ENCODE measurements at places on chromosomes 13 and 19.

DNA sequence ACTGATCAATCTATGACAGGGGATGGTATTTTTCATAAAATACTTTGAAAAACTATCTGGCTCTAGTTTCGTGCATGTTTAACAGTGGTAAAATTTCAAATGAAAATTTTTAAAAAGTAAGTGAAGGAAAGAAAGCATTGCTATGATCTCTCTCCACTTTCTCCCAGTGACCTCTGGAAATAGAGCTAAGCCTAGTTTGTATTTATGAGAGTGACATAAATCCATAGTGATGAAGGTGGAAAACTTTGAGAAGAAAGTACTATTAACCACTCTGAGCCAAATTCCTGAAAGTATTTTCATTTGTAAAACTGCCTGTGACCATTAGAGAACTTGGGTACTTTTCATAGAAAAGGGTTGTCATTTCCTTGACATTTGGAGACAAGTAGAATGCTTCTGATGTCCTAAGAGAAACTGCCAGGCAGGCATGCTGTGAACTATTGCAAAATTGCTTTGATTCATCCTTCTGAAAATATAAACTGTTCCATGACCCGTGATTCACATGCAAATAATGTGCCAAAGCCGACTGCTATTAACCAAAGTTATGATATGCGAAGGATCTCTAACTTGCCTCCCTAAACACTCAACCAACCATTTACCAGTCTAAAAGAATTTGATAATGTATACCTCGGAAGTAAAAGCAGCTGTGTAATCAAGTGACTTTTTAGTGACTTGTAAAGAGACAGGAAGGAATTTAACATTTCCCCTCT is 133.2 kb downstream of the VWA8 start:
- DNase-seq, result no peak

GRCh38 chr13:73090823-73091187 is 32.0 kb downstream of the KLF5 start:
- DNase-seq, result no peak

DNA sequence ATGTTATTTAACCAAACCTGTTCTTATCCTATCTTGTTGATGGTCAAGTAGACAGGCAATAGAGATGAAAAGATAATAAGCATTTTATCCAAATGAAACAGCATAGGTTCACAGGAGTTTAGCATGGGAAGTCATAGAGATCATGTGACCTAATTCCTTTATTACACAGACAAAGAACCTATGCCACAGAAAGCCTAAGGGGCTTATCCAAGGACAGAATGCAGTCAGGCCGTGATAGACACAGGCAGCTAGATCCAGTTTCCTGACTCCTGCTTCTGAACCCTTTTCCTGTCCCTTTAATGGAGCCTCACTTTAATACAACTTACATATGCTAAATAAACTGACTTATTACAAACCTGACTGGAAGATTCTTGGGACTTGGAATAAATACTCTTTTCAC is 532.1 kb downstream of the IRS2 start:
- DNase-seq, result no peak

DNA sequence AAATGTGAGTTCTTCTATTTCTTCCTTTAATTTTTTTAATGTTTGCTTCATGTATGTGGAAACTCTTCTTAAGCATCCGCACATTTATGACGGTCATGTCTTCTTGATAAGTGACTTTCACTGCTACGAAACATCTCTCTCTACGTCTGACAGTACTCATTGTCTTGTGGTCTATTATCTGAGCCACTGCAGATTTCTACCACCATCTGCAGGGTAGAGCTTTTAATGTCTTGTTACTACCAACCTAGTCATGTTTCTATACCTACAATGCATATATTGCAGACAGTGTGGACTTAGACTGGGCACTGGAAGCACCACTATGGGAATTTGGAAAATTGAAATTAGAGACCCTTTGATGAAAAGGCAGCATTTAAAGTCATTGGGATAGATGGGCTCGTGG is 75.4 kb upstream of the ARHGEF7 start:
- DNase-seq, result no peak
